ENCODE measurements at places on chromosomes 1 and 21.

DNA sequence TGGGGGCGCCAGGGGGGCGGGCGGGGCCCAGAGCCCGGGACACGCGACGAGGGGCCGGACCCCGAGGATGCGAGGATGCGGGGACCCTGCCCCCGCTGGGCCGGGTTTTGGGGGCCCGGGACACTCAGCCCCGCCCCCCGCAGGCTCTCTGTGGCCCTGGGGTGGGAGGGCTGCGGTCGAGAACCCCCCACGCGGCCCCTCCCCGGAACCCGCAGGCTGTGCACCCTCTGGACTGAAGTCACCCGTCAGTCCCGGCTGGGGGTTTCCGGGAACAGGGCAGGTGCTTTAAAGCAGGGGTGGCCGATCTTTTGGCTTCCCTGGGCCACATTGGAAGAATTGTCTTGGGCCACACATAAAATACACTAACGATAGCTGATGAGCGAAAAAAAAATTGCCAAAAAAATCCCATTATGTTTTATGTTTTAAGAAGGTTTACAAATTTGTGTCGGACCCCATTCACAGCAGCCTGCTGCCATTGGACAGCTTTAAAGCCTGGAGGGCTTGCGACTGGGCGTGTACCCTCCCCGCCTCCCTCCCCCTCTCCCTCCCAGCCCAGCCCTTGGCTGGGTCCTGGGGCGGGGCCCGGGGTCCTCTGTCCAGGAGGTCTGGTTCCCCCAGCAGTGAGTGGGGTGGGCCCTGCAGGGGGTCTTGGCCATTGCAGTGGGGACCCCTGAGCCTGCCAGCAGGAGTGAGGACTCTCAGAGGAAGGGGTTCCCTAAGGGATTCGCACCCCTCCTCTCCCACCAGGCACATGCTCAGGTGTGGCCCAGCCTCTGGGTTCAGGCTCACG is 21.6 kb upstream of the C1orf159 start:
- DNase-seq, result peak; percentile 47

GRCh38 chr1:86499987-86500593 is 31.4 kb downstream of the CLCA1 start:
- peak; percentile 25 for DNase-seq

GRCh38 chr1:237171454-237172117 is 129.6 kb downstream of the RYR2 start:
- DNase-seq, result no peak

DNA sequence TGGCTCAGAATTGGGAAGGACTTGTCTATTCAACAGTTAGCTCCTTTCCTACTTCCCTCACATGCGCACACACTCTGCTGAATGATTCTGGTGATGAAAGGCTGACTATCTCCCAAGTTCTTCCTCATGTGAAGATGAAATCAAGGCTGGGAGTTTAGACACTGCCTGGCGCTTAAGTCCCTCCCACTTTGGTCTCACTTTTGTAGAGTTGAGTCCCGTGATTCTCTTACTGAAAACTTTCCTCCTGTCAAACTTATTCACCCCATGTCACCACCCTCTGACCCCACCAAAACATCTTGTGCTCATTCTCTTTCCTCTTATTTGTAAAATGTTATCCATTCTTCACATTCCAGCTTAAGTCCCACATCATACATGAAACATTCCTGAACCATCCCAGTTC is 8.4 kb upstream of the MRPS6 start:
- no peak for DNase-seq

Data from germinal center (tissue), 1 donor.